ENCODE measurements at places on chromosomes 2 and 18.

DNA sequence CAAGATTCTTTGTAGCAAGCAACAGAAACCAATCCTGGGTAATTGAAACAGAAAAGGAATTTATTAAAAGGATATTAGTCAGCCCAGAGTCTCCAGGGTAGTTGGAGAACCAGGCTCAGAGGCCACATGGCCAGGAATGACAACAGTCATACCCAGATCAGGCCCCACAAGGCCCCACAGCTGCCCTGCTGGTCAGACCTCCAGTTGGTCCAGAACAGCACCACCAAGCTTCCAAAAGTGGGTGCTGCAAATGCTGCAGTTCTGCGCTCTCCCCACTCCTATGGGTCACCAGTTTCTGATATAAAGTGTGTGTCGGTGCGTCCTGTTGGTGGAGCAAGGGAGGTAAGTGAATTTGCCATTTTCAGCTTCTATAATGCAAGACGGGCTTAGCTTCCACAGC, 29.9 kb downstream of the KLHL29 start:
- no peak for DNase-seq

GRCh38 chr18:41370740-41371139, 584.3 kb upstream of the PIK3C3 start:
- no peak for DNase-seq

DNA sequence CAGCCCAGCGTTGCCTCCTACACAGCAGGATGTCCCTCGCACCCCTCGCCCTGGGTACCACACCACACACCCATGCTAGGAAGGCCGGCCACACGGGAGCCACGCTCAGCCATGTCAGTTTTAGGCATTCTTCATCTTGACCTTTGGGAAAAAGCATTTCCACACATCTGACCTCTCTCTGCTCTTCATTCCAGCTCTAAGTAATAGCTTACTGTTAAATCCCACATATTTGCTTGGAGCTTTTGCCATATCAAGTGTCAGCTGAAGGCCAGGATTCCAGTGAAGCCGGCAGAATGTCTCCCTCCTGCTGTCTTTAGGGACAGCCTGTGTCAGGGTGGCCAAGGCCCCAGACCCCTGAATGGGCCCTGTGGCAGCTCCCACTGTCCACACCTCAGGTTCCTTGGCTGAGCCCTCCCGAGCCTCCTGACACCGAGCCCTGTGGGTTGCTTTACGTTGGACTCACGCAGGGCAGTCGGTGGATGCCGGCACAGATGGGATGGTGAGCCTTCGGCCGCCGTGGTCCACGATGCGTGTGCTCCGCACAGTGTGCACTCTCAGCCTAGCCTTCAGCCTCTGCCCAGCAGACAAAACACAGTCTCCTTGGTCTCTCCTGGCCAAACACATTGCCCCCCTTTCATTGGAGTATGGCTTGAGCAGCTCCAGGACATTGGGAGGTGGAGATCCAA, 202.0 kb downstream of the SEPTIN10 start:
- DNase-seq = no peak

GRCh38 chr2:46461709-46462171, 17.6 kb upstream of the TMEM247 start:
- no peak for DNase-seq

GRCh38 chr2:19863303-19864041, 38.3 kb downstream of the TTC32 start:
- no peak for DNase-seq

DNA sequence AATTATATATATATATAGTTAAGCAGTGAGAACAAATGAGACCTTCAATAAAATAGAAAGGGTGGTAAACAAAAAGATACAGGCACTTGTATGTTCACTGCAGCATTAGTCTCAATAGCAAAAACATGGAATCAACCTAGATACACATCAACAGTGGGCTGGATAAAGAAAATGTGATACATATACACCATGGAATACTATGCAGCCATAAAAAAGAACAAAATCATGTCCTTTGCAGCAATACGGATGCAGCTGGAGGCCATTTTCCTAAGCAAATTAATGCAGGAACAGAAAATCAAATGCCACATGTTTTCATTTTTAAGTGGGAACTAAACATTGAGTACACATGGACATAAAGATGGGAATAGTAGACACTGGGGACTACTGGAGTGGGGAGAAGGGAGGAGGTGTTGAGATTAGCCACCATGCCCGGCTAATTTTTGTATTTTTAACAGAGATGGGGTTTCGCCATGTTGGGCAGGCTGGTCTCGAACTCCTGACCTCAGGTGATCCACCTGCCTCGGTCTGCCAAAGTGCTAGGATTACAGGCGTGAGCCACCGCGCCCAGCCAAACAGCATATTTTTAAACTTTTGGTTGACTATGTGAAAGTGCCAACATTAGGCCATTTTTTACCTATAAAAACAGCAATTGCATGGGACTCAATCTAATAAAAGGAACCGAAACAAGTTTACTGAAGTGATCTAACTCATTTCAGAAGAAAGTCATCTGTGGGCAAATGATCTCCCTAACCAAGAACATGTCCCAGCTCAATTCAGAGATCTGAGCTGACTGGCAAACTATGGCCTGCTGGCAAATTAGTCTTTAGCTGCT, 23.7 kb downstream of the ICA1L start:
- DNase-seq = no peak

DNA sequence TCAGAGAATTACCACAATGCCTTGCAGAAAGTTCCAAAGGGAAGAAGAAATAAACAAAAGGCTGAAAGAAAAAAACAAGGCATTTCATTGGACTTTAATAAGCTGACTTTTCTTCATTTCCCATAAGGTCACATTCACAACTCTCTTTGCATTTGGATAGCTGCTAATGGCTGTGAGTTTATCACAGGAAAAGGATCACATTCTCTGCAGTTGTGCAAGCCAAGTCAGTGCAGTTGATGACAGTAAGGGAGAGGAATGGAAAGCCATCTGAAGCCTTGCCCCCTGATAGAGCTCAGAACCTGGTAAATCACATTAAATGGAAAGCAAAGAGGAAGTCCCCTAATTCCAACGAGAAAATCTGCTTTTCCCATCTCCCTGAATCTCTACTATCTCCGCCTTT, 950.6 kb downstream of the CNTNAP5 start:
- no peak for DNase-seq

DNA sequence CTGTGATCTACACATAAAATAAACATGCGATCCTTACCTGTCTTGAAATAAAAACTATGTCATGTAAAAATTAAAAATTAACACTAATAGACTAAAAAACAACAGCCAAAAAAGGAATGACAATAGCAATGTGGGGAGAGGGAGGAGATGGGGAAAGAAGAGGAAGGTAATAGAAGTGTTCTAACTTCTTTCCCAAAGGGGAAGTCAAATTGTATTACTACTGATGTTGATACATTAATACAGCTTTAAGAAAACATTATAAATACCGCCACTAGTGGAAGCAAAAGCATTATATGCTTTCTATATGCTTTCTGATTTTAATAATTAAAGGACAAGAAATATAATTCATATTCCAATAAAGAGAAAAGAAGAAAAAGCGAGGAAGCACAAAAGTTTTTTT, 22.2 kb downstream of the ZNF516 start:
- no peak for DNase-seq

- no peak for DNase-seq
Measured at GRCh38 chr2:3805201-3805939, 102.0 kb downstream of the DCDC2C start.

GRCh38 chr2:237319086-237319820, 94.7 kb downstream of the COL6A3 start:
- DNase-seq = no peak

DNA sequence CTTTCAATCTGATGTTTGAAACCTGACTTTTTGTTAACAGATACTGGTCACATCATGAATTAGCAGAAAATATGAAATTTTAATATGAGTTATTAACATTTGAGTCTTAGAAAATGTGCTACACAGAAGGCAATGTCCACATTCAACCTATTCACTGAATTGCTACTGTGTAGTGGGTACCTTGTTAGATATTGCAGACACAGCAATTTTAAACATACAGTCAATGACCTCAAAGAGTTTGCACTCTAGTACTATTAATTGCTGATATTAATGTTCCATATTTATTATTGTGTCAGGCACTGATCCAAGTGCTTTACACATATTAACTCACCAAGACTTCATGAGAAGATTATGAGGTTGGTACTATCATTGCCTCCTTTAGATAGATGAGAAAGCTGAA, 385.4 kb upstream of the PKDCC start:
- DNase-seq = no peak

DNA sequence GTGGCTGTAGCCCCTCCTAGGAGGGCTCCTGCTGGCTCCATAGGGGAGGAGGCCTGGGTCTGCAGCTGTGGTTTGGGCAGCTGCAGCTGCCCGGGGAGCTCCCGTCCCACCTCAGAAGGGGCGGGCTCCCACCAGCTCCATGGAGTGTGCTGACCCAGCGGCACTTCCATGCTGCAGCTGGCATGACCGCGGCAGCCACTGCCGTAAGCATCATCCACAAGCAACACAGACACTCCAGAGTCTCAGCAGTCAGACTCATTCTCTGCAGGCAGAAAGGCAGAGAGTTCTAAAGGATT, 660.1 kb upstream of the RAB6C start:
- no peak for DNase-seq

DNA sequence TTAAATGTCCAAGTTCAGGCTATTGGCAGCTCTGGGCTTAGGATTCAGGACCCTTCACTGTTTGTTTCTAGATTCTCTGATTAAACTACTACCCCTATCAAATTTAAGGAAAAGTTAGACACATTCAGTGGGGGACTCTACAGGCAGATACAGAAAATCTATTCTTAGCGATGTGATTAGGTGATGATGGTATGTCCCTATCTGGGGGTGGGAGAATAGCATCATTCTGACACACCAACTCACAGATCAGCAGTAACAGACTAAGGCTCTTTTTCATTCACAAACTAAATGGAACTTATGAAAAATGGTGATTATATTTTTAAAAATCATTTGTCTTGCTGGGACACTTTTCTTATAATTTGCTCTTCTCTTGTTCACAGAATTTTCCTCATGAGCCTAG, 232.9 kb upstream of the CDH2 start:
- no peak for DNase-seq

DNA sequence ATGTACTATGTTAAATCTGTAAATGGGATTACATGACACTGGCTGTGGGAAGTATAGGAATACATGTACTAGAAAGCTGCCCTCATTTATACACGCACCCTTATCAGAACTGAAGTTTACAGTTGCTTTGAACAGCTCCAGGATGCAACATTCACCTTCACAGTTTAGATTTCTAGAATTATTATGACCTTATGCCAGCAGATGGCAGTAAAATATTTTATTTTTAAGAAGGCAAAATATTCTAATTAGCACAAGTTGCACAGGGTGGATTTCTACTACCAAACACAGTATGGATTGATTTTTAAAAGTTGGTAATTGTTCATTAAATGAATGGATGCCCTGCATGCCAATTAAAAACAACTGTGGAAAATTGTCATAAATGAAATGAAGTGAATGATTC, 670.4 kb downstream of the KCNJ3 start:
- DNase-seq = peak; percentile 26

GRCh38 chr2:221420245-221420644, 151.9 kb downstream of the EPHA4 start:
- no peak for DNase-seq

DNA sequence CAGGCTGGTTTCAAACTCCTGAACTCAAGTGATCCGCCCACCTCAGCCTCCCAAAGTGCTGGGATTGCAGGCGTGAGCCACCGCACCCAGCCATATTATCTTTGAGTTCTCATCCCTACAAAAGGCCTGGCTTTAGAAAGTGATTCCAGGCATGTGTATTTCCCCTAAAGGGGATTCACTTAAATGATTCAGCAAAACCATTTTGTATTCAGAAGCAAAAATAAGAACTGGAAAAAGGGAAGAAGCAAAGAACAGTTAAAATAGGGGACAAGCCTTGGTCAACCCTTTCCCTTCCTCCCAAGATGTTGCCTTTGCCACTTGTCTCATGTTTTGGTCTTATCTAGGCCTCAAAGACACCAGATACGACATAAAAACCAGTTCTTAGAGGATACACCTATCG, 10.5 kb downstream of the TM4SF20 start:
- DNase-seq = no peak

- no peak for DNase-seq
Measured at GRCh38 chr18:56568986-56569385, 69.4 kb downstream of the TXNL1 start.

- DNase-seq = no peak
Measured at GRCh38 chr18:2707551-2708168, 52.1 kb downstream of the SMCHD1 start.

- DNase-seq = peak; percentile 89
Measured at GRCh38 chr2:37573451-37574388, 97.7 kb downstream of the CDC42EP3 start.

GRCh38 chr18:78510636-78511035, 469.0 kb upstream of the SALL3 start:
- no peak for DNase-seq

DNA sequence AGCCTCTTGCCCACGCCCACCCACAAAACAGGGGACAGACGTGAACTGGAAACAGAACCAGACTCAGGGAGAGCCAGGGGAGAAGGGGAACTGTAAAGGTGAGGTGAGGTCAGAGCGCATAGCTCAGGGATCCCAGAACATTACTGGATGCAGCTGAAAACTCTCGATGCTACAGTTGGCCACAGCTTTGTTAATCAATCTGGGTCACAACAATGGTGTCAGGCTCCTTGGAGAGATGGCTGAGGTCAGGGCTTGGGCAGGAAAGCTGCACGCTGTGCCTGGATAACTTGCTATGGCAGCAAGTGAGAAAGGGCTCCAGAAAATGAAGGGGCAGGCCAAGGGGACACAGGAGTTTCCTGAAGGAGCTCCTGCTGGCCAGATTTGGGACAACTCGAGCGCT, 263.3 kb downstream of the TFCP2L1 start:
- DNase-seq = no peak

DNA sequence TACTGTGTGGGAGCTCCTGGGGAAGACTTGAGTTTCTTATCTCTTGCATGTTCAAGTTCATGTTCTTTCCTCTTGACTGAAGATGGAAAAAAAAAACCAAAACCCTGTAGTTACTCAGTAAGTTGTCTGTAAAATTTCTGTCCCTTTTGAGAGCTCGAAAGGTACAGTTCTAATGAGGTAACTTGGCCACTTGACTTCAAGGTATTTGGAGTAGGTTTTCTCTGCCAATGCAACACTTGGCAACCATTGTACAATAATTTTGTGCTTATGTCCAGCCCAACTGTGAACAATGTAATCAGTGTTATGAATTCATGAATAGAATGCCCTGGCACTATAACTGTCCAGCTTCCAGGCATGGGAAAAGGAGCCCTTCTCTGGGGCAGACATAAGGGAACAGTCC, 111.0 kb downstream of the LIPG start:
- DNase-seq = no peak

GRCh38 chr2:67917332-67918054, 145.3 kb downstream of the C1D start:
- DNase-seq = no peak

GRCh38 chr18:7642331-7642890, 75.3 kb downstream of the PTPRM start:
- DNase-seq = no peak

DNA sequence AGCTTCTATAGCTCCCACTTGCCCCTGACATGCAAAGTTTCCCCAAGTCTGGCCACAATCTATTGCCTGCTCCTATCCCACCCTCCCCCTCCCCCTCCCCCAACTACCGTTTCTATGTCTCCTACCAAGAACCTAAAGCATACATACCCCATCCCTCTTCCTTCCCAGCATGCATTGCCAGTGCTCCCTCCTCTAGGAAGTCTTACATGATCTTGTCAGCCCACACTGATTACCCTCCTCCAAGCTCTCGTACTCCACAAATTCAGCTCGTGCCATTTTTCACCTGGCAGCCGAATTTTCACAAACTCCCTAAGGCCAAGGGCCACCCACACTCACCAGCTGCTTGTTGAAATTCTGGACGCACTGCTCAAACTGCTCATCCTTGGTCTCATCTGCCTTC, 30.7 kb downstream of the BIN1 start:
- no peak for DNase-seq

Data from NCI-H526 treated with DMSO at 0.1 percent for 48 hours (cell line).